CD8-positive, alpha-beta T cell (primary cell): ENCODE measurements at places on chromosomes 1 and 21. TPM values are rescaled to one million over a fixed set of nuclear protein-coding genes. Genes with fewer than 3 reads are reported as not detected.

Gene NIBAN1
- 10.3 TPM for total RNA-seq

Gene CHIA
- total RNA-seq = not detected

GRCh38 chr1:37123276-37124115 is 89.2 kb upstream of the GRIK3 start:
- DNase-seq = no peak

GRCh38 chr1:45573231-45573804 is 10.5 kb upstream of the NASP start:
- DNase-seq = no peak

DNA sequence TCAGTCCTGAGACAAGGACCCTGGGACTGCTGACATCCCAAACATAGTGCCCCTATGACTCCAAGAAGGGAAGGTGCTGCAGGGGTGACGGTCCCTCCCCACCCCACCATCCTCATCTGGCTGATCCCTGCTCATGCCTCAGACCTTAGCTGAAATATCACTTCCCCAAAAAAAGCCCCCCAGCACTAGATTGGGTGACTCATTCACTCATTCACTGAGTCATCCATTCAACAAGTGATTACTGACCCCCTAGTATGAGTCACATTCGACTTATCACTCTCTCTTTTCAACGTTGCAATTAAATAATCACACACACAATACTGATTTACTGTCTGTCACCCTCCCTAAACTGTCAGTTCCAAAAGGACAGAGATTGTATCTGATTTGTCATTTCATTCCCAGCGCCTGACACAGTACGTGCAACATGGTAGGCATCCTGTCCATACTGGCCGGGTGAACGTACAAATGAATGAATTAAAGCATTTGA is 48.6 kb downstream of the HIVEP3 start:
- no peak for DNase-seq

- no peak for DNase-seq
Observed at GRCh38 chr1:204714861-204715511, 29.4 kb upstream of the LRRN2 start.

DNA sequence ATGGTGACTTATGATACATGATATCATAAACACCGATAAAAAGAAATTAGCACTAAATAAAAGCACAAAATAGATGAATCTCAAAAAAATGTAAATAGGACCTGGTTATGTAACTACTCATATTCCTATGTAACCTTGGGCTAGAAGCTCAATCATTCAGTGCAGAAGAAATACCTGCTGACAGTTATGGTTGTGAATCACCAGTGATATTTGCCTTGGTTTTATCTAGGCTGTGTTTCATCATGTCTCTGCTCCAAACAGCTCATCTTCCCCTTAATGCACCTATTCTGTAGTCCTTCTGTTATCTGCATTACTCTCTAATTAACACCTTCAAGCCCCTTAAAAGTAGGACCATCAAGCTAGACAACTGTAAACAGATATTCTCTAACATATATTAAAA is 16.3 kb upstream of the PIGC start:
- DNase-seq = no peak

GRCh38 chr21:34004013-34004938 is 69.1 kb upstream of the MRPS6 start:
- no peak for DNase-seq

DNA sequence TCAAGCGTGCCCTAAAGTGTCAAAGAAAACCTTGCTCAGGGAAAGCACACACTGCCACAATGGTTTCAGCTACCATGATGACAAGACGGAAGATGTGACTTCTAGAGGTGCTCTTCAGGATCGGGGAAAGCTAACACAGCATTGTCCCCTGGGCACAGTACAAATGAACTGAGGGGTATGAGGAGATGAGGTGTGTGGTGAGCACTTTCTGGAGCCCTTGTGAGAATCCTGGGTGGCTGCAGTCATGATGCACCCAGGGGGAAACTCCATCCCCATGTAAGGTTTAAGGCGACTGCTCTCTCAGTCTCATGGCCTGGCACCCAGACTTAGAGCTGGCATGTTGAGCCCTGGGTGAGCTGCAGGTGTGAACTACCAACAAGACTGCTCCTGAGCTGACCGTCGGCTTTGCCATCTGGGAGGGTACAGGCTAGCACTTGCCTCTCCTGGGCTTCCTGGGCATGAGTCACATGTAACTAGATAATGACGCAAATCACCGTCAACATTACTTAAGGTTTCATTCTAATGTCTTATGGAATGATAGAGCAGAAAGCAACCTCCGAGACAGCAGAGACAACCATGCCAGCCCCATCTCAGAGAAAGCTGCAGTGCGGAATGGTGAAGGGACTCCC is 144.6 kb downstream of the CLIC6 start:
- no peak for DNase-seq

DNA sequence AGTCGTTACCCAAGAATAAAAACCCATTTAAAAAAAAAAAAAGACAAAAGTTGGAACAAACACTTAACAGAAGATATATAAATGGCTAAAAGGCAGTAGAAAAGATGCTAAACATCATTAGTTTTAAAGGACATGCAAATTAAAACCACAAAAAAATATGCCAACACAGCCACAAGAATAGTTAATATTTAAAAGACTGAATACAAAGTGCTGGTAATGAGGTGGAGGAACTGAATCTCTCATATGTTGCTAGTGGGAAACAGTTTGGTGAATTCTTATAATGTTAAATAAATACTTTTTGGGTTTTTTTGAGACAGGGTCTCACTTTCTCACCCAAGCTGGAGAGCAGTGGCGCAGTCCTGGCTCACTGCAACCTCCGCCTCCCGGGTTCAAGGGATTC is 10.0 kb downstream of the LRRC40 start:
- no peak for DNase-seq

DNA sequence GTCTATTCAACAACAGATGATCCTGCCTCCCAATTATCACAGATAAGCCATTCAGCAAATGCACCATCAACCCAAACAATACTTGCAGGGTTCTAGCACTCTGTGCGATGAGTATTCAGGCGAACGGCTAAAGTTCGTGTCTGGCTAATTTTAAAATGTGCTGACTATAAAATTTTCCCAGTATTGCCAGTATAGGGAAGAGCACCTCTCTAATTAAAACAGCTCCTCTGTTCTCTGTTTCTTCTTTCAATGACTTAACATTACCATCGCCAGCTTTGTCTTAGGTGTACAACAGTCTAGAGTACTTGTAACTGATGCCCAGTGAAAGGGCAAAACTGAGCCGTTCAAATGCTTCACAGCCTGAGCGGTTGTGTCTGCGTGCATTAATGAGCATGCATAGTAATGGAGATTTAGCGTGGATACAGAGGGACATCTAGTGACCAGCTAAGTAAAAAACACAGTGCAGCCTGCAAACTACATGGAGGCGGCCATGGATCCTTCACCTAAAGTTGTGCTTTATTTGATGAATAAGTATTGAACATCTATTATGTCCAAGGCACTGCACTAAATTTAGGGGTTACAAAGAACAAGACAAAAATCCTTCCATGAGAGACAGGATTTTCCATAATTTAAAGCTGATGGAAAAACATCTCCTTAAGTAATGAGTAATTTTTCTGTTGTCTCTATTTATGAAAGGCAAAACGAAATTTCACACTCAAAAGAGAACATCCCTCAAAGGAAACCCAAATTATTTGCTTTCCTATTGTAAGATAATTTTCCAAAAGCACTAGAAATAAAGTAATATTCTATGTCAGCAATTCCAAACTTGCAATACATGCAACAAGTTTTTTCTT is 120.0 kb downstream of the SETD4 start:
- DNase-seq = no peak

DNA sequence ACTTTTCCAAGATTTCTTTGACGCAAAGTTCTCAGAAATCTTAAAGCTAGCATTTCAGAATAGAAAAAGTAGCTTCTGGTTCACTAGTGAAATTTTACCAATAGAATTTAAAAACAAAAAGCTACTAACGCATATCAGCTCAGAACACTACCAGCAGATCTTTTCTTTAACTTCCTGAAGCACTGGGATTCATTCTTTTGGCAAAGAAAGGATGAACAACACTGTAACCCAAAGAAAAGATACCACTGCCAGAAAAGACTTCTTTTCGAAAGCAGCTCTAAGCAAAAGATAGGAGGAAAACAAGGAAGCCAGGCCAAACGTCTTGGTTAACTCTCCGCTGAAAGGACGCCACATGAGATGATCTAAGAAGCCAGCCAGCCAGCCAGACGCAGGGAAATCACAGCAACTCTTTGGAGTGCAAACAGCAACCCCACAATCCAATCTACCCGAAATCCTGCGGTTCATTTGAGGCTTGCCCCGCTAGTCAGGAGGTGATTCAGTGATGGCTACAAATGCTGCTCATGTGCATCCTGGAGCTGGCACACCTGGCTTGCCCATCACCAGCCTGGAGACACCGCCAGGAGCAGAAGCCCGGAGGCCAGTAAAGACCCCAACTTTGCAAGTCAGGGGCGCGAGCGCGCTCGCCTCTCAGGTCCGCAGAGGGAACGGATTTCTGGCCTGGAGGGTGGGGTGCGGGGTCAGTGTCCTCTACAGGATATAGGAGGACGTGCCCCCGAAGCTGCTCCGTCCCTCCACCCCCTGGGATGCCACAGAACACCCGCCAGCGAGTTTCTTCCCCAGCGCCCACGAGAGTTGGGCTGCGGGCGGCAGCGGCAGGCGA is 812 bp downstream of the NBPF1 start:
- no peak for DNase-seq

DNA sequence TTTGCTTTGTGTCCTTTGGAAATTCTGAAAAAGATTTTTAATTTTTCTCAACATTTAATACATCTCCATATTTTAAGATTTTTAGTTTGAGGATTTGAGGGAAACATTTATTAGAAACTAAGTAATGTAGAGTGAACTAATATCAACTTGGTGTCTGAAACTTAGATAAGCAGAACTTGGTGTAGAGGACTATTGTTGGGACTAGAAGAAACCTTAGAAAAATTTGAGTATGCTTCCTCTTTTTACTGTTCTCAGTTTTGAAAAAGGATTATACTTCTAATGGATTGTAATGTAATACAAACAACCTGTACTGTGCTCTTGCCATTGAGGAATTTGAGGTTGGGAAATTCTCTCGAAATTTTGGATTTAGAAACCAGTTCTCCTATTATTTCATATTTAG is 2.4 kb downstream of the FNBP1L start:
- DNase-seq = no peak

- no peak for DNase-seq
Observed at GRCh38 chr1:168626326-168626725, 49.9 kb downstream of the XCL1 start.

DNA sequence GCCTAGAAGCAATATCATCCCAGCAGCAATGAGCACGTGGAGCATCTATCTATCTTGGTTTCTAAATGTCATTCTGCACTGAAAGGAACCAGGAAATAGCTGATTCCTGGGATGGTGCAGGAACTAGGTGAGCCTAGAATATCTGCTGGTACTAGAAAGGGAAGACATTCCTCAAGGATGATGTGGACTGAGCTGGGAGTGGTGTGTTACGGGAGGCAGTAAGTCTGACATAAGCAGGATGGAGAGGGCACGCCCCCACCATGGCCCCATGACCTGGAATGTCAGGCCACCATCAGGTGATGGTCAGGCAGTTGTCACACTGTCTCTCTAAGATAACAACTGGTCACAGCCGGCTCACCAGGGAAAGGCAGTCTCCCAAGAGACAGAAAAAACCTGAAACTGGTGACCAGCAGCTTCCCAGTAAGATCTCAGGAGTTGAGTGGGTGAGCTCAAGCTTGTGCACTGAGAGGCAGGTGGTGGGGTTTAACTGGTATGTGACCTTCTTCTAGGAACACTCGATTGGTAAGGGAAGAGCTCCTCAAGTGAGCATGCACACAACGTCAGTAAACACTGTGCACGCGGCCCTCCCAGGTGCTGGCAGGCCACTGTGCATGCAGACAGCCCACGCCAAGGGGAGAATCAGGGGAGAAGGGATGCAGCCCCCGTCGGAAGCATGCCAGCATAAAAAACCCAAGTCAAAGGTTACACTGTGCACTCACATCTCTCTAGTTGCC is 148.7 kb downstream of the ADSS2 start:
- DNase-seq = no peak

- DNase-seq = peak; percentile 47
Observed at GRCh38 chr1:159881622-159882526, 18.1 kb downstream of the CFAP45 start.

DNA sequence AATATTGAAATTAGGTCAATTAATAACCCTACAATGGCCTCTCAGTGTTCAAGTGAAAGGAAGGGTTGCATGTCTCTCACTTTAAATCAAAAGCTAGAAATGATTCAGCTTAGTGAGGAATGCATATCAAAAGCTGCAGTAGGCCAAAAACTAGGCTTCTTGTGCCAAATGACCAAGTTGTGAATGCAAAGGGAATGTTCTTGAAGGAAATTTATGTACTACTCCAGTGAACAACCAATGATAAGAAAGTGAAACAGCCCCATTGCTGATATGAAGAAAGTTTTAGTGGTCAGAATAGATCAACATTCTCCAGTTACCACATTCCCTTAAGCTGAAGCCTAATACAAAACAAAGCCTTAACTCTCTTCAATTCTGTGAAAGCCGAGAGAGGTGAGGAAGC is 10.0 kb downstream of the MAEL start:
- no peak for DNase-seq

DNA sequence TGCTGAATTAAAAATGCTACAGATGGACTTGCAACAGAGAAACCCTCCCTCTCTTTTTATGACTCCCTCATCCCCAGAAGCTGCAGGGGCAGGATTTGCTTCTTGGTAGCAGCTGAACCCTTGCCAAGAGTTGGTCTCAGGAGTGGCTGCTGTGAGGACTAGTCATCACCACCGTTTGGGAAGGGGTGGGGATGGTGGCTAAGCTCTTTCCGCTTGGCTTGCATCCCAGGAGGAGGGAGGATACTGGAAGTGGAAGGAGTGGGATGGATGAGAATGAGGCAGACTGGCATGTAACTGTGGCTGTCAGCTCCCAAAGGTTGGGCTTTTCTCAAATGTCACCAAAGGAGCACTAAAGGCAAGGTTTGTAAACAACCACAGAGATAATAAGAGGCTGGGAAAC is 50.8 kb upstream of the COL24A1 start:
- DNase-seq = no peak

DNA sequence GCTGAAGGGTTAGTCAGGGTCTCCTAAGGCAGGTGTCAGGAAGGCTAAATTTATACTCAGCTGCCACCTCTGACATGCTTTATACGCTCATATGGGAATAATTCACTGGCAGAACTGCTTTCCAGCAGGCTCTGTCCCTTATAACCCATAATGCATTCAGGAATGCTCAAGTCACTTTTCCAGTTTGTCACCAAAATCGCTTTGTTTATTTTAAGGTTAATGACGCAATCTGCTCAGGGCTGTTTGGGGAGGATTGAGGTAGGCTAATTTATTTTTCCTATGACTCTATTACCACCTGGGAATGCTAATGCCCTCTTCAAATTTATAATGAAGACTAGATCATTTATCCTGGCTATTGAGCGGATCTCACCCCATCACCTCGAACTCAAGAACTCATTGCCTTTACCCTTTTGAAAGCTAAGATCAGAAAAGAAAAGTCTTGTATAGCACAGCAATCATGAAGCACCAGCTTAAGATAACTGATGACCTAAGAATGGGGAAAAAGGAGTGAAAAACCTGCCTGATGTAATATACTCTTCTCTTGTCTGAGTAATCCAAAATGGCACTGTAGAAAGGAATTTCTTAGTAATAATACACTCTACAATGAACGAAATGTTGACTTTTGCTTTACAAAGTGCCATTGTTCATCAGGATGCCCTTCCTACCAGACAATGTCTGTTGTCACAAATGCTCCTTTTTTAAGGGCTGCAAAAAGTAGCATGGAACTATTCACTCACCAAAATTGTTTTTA is 97.9 kb upstream of the EXO1 start:
- no peak for DNase-seq
